MG63 (cell line): ENCODE measurements at places on chromosomes 5 and 9. TPM values are rescaled to one million over a fixed set of nuclear protein-coding genes. Genes with fewer than 3 reads are reported as not detected.

DNA sequence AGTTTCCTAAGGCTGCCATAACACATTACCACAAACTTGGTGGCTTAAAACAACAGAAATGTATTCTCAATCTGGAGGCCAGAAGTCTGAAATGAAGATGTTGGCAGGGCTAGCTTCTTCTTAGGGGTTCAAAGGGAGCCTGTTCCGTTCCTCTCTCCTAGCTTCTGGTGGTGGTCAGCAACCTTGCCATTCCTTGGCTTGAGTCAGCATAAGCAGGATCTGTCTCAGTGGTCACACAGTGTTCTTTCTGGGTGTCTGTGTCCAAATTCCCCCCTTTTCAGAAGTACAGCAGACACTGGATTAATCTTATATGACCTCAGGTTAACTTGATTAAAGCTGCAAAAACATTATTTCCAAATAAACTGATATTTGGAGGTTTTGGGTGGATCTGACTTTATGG lies 2.1 kb upstream of the OSMR start:
- no peak for DNase-seq

Gene ADRB2
- 5.3 and 12.9 TPM in 2 replicates for total RNA-seq

DNA sequence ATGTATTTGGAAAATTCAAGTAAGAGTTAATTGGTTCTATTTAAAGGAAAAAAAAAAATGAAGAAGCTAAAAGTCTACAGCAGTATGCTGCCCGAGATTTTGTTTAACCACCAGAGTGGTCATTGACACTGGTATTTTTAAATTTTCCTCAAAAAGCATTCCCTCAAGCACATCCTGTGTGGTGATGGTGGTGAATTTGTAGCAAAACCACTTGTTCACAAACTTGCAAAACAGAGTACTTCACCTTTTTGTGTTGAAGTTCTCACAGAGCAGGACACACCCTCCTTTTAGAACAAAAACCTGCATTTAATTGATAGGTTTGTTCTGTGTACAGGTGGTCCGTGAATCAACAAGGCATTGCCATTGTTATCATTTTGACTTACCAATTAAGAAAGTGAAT lies 374.2 kb downstream of the EFNA5 start:
- DNase-seq = no peak

DNA sequence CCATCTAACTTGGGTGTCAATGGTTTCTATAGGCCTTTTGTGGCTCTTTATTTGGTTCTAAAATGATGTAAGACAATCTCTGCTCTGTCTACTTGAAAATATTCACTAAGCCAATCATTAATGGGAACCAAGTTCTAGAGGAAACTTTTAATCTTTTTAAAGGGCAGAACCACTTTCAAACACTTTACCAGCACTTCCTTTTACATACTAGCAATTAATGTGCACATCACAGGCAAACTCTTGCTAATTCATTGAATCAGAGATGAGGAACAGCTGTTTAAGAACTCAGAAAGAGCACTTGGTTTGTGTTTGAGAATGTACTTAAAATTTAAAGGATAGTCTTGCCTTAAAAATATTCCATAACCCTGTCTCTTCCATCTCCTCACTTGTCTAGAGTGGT lies 83.4 kb downstream of the PAPPA start:
- no peak for DNase-seq

Gene RFX3
- total RNA-seq = 0.72 and 1.2 TPM in 2 replicates
